ENCODE measurements at places on chromosomes 4 and X.

GRCh38 chr4:150001815-150002214, 76.4 kb upstream of the DCLK2 start:
- no peak for DNase-seq

- DNase-seq = no peak
Observed at GRCh38 chr4:158411269-158411668, 110.4 kb upstream of the RXFP1 start.

- DNase-seq = no peak
Observed at GRCh38 chrX:131187206-131187605, 101.9 kb downstream of the IGSF1 start.

GRCh38 chr4:89724716-89725115, 112.2 kb downstream of the SNCA start:
- DNase-seq = peak; percentile 72

DNA sequence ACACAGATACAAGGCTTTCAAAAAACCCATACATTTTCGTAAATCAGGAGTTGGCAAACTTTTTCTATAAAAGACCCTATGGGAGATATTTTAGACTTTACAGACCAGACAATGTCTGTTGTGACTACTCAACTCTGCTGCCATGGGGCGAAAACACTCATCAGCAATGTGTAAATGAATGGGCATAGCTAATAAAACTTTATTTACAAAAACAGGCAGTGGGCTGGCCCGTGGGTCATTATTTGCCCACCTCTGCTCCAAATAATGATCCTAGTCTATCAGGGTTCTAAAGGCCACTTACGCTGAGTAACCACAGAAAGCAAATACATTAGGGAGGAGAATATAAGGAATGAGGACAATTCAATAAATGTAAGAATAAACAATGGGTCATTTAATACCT, 43.9 kb upstream of the ACSL4 start:
- no peak for DNase-seq

DNA sequence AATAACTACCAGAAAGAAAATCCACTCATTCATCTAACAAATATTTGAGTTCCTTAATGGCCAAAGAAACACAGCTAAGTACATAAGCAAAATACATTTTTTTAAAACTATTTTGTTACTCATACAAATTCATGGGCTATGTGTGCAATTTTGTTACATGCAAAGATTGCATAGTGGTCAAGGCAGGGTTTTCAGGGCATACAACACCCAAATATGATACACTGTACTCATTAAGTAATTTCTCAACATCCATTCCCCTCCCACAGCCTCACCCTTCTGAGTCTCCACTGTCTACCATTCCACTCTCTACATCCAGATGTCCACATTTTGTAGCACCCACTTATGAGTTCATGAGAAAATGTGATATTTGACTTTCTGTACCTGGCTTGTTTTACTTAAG, 58.2 kb downstream of the BRWD3 start:
- DNase-seq = no peak

GRCh38 chrX:143058120-143058519, 32.4 kb downstream of the SPANXN4 start:
- no peak for DNase-seq

DNA sequence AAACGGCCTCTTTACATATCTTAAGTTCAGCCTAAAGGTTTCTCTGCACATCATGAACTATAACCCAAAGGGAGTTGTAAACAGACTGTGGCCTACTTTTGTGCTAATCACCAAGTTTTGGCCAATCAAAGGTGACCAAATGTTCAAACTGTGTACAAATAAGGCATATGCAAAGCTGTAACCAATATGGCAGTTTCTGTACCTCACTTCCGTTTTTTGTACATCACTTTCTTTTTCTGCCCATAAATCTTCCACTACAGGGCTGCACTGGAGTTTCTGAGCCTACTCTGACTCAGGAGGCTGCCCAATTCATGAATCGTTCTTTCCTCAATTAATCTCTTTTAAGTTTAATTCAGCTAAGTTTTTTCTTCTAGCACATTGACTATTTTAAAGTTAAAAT, 318.7 kb downstream of the SLC7A11 start:
- DNase-seq = no peak

- no peak for DNase-seq
Observed at GRCh38 chr4:107018344-107018735, 17.8 kb downstream of the DKK2 start.

DNA sequence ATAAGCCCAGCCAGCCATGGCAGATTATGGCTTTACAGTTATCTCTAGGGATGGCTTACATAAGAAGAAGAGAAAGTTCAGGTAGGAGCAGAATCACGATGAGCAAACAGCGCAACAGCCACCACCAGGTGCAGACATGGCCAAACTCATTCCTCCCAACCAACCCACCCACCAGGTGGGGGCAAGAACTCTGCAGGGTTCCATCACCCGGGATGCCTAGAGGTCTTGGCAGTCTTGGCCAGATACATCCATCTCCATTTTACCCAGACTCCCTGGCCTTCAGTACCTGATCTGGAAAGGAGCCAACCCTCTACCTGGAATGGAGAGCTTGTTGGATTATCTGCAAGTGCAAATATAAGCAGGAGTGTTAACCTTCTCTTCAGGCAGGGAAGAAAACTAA, 7.5 kb downstream of the TSC22D3 start:
- DNase-seq = no peak

- peak; percentile 10 for DNase-seq
Observed at GRCh38 chr4:148166132-148166591, 276.1 kb downstream of the NR3C2 start.

DNA sequence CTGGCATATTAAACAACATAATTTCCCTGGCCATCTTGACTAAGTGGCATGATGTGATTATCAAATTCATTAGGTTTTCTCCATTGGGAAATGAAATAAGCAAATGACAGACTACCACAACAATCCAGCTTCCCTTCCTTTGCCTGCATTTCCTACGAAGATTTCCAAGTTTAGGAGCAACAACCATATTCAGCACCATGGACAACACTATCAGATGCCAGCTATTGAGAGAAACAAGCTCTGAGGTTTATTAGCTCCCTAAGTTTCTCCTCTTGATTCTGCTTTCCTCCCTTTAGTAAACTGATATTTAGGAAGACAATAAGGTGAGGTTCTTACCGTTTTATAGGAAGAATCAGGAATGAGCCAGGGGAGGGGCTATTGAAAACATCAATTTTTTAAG, 36.2 kb downstream of the DCX start:
- no peak for DNase-seq

DNA sequence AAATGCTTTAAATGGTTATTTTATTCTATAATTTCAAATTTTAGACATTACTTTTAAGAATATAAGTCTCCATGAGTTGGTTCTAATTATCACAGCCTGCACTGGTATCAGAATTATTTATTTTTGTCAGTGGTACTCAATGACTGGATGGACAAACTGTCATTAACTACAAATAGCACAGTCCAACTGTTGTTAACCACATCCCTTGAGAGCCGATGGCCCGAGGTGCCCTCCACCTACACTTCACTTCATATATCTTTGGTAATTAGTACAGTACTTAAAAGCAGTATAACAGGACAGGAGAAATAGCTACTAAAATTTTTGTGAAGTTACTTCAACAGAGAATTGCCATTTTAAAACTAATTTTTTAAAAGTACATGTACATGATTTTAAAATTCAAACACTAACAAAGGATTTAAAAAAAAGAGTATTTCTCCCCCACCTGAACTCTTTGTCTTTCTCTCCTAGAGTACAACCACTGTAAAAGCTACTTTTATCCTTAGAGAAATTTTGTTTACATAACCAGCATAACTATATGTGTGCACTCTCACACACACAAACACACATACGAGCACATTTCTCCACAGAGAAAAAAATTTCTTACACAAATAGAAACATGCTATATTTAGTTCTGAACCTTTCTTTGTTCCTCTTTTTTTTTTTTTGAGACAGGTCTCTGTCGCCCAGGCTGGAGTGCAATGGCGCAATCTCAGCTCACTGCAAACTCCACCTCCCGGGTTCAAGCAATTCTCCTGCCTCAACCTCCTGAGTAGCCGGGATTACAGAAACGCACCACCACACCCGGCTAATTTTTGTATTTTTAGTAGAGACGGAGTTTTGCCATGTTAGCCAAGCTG, 6.5 kb downstream of the TIFA start:
- DNase-seq = no peak

DNA sequence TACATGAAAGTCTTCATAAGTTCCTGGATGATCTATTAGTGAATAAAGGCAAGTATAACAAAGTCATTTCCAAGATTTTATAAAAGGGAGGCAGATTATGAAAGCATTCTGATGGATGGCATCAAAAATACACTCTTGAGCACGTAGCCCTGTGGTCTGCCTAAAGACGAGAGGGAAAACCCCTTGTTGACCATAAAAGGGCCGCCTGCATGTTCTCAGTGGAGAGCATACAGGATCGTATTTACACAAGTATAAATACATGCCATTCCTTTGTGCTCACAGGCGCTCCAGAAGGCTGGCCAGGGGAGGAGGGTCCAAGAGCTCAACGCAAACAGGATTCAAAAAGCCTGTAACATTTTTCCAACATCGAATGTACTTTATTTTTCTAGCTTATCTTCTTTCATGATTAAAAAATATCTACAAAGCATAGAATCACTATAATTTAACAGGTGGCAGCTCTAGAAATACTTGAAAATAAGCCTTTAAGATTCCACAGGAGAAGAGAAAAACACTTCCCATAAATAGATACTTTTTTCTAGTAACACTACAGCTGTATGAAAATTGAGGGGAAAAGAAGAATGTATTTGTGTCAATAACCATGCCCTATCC, 29.6 kb downstream of the PDGFC start:
- peak; percentile 92 for DNase-seq

DNA sequence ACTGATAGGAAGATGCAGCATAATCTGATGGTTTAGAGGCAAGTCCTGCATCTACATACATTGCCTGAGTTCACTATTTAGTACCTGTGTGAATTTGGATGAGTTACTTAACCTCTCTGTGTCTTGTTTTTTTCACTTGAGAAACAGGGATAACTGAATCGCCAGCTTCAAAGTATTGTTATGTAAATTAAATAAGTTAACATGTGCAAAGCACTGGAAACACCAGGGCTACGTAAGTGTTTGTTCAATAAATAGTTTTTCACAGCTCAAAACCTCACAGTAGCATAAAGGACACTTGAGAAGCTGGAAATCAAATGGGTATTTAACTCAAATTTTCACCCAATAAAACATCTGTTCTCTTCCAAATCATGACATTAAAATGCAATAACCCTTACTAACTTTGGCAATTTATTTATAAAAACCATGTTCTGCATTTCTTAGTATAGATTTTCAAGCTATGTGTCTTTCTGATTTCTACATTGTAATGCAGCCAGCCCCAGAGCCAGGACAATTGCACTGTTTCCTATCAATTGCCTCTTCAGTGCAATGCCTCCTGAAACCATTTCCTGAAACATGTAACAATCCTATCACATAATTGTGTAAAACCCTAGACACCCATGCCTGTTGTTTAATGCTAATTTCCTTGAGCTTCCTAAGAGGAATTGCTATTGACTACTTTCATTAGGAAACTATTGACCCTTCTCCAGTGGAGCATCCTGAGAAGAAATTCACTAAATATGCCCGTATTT, 177.1 kb downstream of the UNC5C start:
- DNase-seq = no peak

GRCh38 chr4:165748321-165748720, 124.7 kb upstream of the TLL1 start:
- no peak for DNase-seq

Data from fibroblast of skin of left quadriceps (primary cell).